ENCODE measurements at places on chromosomes 12 and 14. TPM values are rescaled to one million over a fixed set of nuclear protein-coding genes. Genes with fewer than 3 reads are reported as not detected.

Gene SLC25A47
- 0.10 TPM for polyA plus RNA-seq

Gene RNASE7
- 0.09 TPM for polyA plus RNA-seq

Gene PUS7L
- polyA plus RNA-seq = 7.0 TPM

Gene PDE3A
- 7.9 TPM for polyA plus RNA-seq

Gene RHOJ
- polyA plus RNA-seq = 25.9 TPM

Gene ENDOU
- polyA plus RNA-seq = 0.71 TPM

Gene CATSPERB
- 0.09 TPM for polyA plus RNA-seq

Gene E2F7
- polyA plus RNA-seq = 2.9 TPM

Gene FAM181A
- polyA plus RNA-seq = not detected

Gene LAG3
- polyA plus RNA-seq = 0.70 TPM

Gene REM2
- 0.24 TPM for polyA plus RNA-seq

Gene NUP37
- 19.6 TPM for polyA plus RNA-seq

Gene THAP2
- polyA plus RNA-seq = 9.4 TPM

Gene SLC6A13
- polyA plus RNA-seq = 3.1 TPM

Gene SMOC1
- 5.1 TPM for polyA plus RNA-seq

Gene PLEKHG7
- polyA plus RNA-seq = 0.13 TPM

Gene KRT74
- not detected for polyA plus RNA-seq

Gene MFAP5
- polyA plus RNA-seq = 143 TPM

Gene CBLN3
- 2.4 TPM for polyA plus RNA-seq

Gene TRPV4
- polyA plus RNA-seq = 0.75 TPM

Gene KCNH5
- polyA plus RNA-seq = 0.05 TPM

Gene DPF3
- 4.6 TPM for polyA plus RNA-seq

Gene MANSC4
- polyA plus RNA-seq = 0.32 TPM

Gene A2ML1
- polyA plus RNA-seq = 0.14 TPM

Data from forelimb muscle (tissue), 1 donor.